Body of pancreas (tissue), 4 donors: ENCODE measurements at places on chromosomes 1 and 21. TPM values are rescaled to one million over a fixed set of nuclear protein-coding genes. Genes with fewer than 3 reads are reported as not detected.

DNA sequence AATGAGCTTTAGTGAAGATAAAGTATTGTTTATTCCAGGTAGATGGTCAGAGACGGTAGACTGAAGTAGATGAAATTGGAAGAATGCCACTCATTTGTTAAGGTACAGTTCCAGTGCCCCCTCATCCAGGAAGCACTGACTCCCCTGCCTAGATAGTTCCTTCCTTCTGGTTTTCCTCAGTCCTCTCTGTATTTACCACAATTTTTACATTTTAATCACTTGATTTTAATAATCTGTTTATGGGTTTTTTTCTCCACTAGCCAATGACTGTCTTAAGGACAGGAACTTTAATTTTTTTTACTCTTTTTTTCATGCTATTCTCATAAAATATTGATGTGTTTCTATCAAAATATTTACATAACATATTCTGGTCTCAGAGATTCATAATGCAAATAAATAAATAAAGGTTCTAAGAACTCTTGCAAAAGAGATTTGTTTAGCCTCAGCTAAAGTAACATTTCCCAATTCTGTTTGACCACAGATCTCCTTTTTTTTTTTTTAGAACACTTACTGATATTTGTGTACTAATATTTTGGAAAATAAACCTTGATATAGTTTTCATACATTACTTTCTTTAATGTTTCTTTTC is 651.6 kb downstream of the PLPP3 start:
- no peak for DNase-seq
- no peak overlapping the region for H3K27ac ChIP-seq
- H3K4me1 ChIP-seq: no peaks in the 10 kb centered on the region
- H3K36me3 ChIP-seq: no peaks in the 10 kb centered on the region
- no peak overlapping the region for H3K4me3 ChIP-seq

- no peak overlapping the region for H3K27ac ChIP-seq
- peaks cover 1% of the 10 kb centered on the region for H3K4me1 ChIP-seq
- no peak overlapping the region for H3K4me3 ChIP-seq
Observed at GRCh38 chr21:36756527-36756926, 57.6 kb downstream of the SIM2 start.

DNA sequence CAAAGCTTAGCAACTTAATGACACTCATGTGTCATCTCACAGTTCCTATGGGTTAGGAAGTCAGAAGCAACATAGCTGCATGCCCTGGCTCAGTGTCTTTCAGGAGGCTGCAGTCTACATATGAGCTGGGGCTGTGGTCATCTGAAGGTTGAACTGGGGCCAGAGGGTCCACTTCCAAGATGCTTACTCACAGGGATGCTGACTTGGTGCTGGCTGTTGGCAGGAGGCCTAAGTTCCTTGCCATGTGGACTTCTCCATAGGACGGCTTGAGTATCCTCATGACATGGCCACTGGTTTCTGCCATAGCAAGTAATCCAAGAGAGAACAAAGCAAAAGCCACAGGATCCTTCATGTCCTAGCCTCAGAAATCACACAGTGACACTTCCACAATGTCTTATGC is 12.1 kb upstream of the FAM43B start:
- no peak overlapping the region for H3K27ac ChIP-seq
- H3K27me3 ChIP-seq: no peaks in the 10 kb centered on the region
- no peak for DNase-seq
- no peaks in the 10 kb centered on the region for H3K4me1 ChIP-seq

DNA sequence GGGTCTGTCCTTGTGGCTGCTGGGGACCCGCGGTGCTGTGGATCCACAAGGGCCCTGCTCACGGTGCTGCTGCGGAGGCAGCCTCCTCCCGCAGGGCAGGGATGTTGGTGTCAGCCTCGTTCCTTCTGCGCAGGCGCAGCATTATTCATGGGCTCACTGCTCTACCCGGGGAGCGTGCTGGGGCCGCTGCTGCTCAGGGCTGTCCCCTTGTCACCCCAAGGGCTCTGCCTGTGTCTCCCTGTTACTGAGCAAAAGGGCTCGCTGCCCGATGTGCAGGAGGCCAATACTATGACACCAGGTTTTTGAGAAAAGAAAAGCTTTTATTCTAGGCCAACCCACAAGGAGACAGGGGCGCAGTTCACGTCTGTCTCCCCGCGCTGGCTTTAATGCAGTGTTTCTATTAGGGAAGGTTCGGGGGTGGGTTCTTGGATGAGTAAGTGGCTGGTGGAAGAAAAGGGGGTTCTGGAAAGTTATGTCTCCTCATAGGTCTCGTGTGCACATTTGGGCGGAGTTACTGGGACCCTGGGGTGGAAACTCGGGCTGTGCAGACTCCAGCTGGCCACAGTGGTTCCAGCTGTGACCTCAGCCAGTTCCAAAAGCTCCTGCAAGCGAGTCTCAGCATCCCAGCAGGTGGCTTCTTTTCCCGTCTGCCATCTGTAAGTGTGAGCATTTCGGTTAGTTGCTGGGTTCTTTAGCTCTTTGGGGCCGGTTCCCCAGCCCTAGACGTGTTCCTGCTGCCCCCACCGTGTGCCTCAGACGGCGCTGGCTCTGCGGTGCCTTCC is 40.8 kb upstream of the LRRC3 start:
- no peaks in the 10 kb centered on the region for H3K36me3 ChIP-seq
- no peaks in the 10 kb centered on the region for H3K4me1 ChIP-seq
- H3K27me3 ChIP-seq: no peaks in the 10 kb centered on the region
- no peak overlapping the region for H3K27ac ChIP-seq

- no peak for DNase-seq
- H3K36me3 ChIP-seq: no peaks in the 10 kb centered on the region
- H3K27me3 ChIP-seq: no peaks in the 10 kb centered on the region
- no peak overlapping the region for H3K4me3 ChIP-seq
Observed at GRCh38 chr1:174399211-174399610, 48.6 kb upstream of the GPR52 start.

- no peak overlapping the region for H3K4me3 ChIP-seq
- no peaks in the 10 kb centered on the region for H3K4me1 ChIP-seq
- no peaks in the 10 kb centered on the region for H3K36me3 ChIP-seq
- H3K27me3 ChIP-seq: no peaks in the 10 kb centered on the region
- no peak for DNase-seq
Observed at GRCh38 chr1:54260810-54261209, 60.8 kb downstream of the MRPL37 start.

- H3K36me3 ChIP-seq: no peaks in the 10 kb centered on the region
- H3K4me1 ChIP-seq: peaks cover 28% of the 10 kb centered on the region
- H3K27ac ChIP-seq: peak overlapping the region; percentile 86
- H3K27me3 ChIP-seq: no peaks in the 10 kb centered on the region
Observed at GRCh38 chr1:202805886-202806844, 2.1 kb downstream of the KDM5B start.

GRCh38 chr21:45642122-45642813 is 1.3 kb upstream of the PCBP3 start:
- H3K4me1 ChIP-seq: no peaks in the 10 kb centered on the region
- H3K4me3 ChIP-seq: no peak overlapping the region
- no peaks in the 10 kb centered on the region for H3K36me3 ChIP-seq
- H3K27ac ChIP-seq: no peak overlapping the region

DNA sequence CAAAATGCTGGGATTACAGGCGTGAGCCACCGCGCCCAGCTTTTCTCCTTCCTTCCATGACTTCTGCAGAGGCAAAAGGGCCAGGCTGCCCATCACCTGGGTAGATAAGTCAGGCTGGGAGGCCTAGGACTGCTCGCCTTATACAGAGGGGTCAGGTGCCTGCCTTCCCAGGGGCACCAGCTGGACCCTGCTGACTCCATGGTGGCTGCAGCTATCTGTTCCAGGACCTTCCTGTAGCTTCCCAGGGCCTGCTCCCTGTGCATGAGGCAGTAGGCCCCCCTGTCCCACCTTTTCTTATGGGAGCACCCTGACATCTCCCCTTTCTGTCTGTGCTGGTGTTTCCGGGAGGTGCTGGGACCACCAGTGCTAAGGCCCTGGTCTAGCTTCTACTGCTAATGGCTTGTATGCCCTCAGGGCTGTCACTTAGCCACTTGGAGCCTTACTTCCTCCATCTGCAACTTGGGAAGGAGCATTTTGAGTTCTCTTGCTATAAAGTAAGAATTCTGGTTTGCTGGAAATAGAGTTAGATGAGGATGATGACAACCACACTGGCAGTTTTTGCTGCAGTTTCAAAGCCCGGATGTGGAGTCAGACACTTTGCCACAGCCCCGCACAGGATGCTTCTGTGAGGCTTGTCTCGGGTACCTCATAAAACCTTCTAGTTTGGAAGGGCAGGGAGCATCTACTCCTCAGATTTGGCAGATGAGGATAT is 14.4 kb downstream of the SOX13 start:
- no peak for DNase-seq
- peak overlapping the region; percentile 75 for H3K27ac ChIP-seq
- H3K4me1 ChIP-seq: peaks cover 96% of the 10 kb centered on the region
- H3K36me3 ChIP-seq: no peaks in the 10 kb centered on the region
- no peaks in the 10 kb centered on the region for H3K27me3 ChIP-seq

- no peaks in the 10 kb centered on the region for H3K36me3 ChIP-seq
- DNase-seq: no peak
- peaks cover 30% of the 10 kb centered on the region for H3K4me1 ChIP-seq
- H3K4me3 ChIP-seq: no peak overlapping the region
- no peak overlapping the region for H3K27ac ChIP-seq
- H3K27me3 ChIP-seq: no peaks in the 10 kb centered on the region
Observed at GRCh38 chr1:12488666-12489354, 129.2 kb downstream of the DHRS3 start.

DNA sequence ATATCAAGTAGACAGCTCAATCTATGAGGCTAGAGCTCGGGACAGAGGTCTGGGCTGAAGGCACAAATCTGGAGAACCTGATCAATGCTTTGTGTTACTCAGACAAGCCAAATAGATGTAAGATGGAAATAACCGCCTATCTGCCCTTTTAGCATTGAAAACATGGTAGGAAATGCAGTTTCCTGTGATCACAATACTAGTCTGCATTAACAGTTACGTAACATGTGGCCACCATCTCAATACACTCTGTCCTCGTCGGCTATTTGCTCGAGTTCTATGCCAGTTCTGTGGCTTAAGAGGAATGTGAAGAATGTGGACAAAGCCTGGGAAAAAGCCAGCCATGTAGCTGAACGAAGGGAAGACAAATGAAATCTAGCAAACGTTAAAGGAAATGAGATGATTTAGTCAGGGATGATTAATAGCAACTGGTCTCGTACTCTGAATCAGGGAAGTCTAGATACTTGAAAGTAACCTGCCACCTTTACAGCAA is 73.3 kb downstream of the HSF2BP start:
- DNase-seq: peak; percentile 86
- H3K36me3 ChIP-seq: no peaks in the 10 kb centered on the region
- H3K27me3 ChIP-seq: no peaks in the 10 kb centered on the region
- peak overlapping the region; percentile 48 for H3K27ac ChIP-seq
- peaks cover 26% of the 10 kb centered on the region for H3K4me1 ChIP-seq
- no peak overlapping the region for H3K4me3 ChIP-seq

GRCh38 chr1:245156736-245157505 is 2.1 kb downstream of the KIF26B start:
- H3K27ac ChIP-seq: no peak overlapping the region
- no peaks in the 10 kb centered on the region for H3K27me3 ChIP-seq
- peak overlapping the region; percentile 33 for H3K4me3 ChIP-seq
- peak; percentile 31 for DNase-seq
- H3K4me1 ChIP-seq: peaks cover 43% of the 10 kb centered on the region
- no peaks in the 10 kb centered on the region for H3K36me3 ChIP-seq

DNA sequence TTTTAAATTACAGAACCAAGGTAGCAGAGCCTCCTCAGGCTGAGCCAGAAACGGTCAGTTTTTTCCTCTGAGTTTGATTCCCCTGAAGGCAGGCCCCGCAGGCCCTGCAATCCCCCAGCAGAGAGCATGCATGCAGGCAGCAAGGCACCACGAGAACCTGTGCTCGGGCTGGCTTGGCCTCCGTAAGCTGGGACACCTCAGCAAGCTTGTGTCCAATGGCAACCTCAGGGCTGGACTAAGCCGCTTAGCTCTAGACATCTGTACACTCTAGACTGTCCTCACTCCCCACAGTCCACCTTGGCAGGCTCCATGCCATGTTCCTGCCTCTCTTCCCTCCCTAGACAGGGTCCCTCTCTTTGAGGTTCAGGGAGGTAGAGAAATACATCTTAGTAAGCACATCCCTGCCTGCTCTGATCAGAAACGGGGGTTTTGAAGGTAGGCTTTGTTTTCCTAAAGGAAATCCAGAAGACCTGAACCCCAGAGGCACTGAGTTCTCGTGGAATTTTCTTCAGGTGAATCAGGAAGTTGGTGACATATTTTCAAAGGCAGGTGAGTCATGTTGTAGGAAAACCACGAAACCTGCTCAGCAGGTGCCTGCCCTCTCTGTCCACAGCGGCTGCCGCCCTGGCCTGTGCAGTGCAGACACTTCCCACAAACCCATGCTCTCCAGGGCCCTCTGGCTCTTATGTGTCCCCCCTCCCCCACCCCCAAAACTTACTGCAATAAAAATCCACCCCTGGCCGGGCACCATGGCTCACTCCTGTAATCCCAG is 7.0 kb downstream of the TMEM63A start:
- peak; percentile 82 for DNase-seq
- peak overlapping the region; percentile 96 for H3K27ac ChIP-seq
- peaks cover 83% of the 10 kb centered on the region for H3K4me1 ChIP-seq
- H3K27me3 ChIP-seq: no peaks in the 10 kb centered on the region
- H3K36me3 ChIP-seq: peaks cover 19% of the 10 kb centered on the region

- no peak overlapping the region for H3K4me3 ChIP-seq
- H3K27me3 ChIP-seq: no peaks in the 10 kb centered on the region
- no peak overlapping the region for H3K27ac ChIP-seq
- peaks cover 9% of the 10 kb centered on the region for H3K4me1 ChIP-seq
- H3K36me3 ChIP-seq: no peaks in the 10 kb centered on the region
- DNase-seq: no peak
Observed at GRCh38 chr1:43204394-43204793, 32.3 kb downstream of the CFAP57 start.

DNA sequence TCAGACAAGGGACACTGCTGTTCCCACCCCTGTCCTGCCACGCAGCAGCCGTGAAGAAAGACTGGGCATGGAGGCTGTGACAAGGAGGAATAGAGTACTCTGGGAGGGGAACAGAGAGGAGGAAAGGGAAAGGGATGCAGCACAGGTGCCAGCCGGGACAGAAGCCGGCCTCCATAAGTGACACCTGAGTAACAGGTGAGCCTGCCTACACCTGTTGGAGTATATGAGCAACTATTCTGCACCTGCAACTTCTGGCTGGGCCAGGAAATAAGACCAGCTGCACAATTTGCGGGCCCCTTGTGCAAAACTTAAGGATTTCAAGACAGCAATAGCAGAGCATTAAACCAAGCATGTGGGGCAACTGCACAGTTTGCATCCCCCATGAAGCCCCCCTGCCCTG is 72.5 kb upstream of the GOLT1A start:
- H3K4me3 ChIP-seq: no peak overlapping the region
- no peaks in the 10 kb centered on the region for H3K36me3 ChIP-seq
- peak overlapping the region; percentile 90 for H3K27ac ChIP-seq
- no peak for DNase-seq

- no peaks in the 10 kb centered on the region for H3K27me3 ChIP-seq
- H3K4me3 ChIP-seq: no peak overlapping the region
- no peaks in the 10 kb centered on the region for H3K4me1 ChIP-seq
- DNase-seq: no peak
- H3K36me3 ChIP-seq: no peaks in the 10 kb centered on the region
Observed at GRCh38 chr1:194731025-194731424, 1544.6 kb upstream of the B3GALT2 start.

The AMY1B gene
- total RNA-seq: not detected

The GPR52 gene
- total RNA-seq: 3.9 TPM

The ELAPOR1 gene
- total RNA-seq: 84.7 TPM

The RAB3B gene
- 1.3 TPM for total RNA-seq

The GBP7 gene
- total RNA-seq: not detected

The KANK4 gene
- 23.7 TPM for total RNA-seq

The HSD3B2 gene
- not detected for total RNA-seq

The HRNR gene
- not detected for total RNA-seq

The CNN3 gene
- total RNA-seq: 79.4 TPM

The SPRR4 gene
- not detected for total RNA-seq

The KLHDC8A gene
- total RNA-seq: 8.6 TPM

The CFAP74 gene
- total RNA-seq: not detected

The ITLN2 gene
- not detected for total RNA-seq

The CLCA4 gene
- not detected for total RNA-seq

The CYB5RL gene
- 6.5 TPM for total RNA-seq

The PAPPA2 gene
- total RNA-seq: under 0.01 TPM

The TRAF5 gene
- 37.6 TPM for total RNA-seq
